ENCODE measurements at places on chromosomes 7 and 10.

DNA sequence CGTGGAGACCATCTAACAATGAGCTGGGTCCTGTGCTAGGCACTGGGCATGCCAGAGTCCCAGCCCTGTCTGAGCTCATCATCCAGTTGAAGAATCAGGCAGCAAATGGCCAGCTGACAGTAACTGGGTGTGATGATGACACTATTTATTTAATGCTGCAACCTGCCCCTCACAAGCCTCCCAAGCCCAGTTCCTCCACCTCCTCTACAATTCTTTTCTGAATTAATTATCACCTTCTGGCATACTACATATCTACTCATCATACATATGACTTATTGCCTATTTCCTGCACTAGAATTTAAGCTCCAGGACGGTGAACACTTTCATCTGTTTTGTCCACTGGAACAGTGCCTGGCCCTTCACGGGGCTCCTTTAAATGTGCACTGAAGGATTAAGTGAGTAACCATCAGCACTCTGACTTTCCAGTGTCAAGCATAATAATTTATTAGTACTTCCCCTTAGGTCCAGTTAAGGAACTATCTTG lies 96.7 kb upstream of the LAMB4 start:
- DNase-seq: peak; percentile 35

DNA sequence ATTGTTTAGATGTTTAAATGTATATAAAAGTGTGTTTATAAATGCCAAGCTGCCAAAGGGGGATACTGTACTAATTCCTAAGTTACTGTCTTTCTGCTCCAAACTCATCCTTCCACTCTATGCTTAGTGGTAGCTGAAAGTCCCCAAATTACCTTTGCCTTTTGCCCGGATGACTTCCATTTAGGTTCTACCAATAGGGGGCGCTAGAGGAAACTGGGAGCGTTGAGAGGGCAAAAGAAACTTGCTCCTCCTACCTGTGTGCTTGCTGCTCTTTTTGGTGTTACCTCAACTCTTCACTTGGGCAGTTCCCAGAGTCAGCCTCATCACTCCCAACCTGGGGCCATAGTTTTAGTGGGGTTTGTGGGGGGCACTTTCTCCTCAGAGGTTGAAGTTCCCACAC lies 5.9 kb upstream of the OR2A25 start:
- peak; percentile 47 for DNase-seq

GRCh38 chr10:34809796-34810195 lies 5.3 kb downstream of the PARD3 start:
- no peak for DNase-seq

DNA sequence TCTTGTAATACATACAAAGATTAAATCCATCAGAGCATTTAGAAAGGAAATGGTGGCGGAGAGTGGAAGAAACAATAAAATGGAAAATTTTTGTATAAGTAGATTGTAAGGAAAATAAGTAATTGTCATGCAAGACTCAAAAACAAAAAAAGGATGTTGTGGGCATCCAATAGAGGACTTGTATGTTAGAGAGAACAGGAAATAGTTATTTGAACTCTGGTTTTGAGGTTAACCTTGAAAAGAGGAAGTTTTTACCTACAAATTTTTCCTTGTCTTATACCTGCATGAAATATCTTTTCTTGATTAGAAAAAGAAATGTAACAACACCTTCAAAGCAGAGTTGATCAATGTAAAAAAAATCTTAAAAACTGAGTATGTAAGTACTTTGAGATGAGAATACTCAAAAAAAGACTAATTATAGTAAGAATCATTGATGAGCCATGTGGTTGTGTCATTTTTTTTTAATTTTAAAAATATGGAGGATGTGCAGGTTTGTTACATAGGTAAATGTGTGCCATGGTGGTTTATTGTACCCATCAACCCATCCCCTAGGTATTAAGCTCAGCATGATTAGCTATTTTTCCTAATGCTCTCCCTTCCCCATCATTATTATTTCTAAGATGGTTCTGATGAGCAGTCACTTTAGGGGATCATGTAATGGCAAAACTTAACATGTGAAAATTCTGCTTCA lies 11.9 kb downstream of the TMEM106B start:
- DNase-seq: no peak

- DNase-seq: no peak
Observed at GRCh38 chr7:134470864-134471263, 12.0 kb upstream of the AKR1B1 start.

- DNase-seq: no peak
Observed at GRCh38 chr7:6619961-6620360, 4.6 kb downstream of the ZNF853 start.

- DNase-seq: no peak
Observed at GRCh38 chr7:41033500-41033899, 669.4 kb downstream of the INHBA start.

- DNase-seq: no peak
Observed at GRCh38 chr7:26900251-26900650, 35.9 kb upstream of the SKAP2 start.

GRCh38 chr7:65938336-65938895 lies 43.6 kb downstream of the GUSB start:
- no peak for DNase-seq

- no peak for DNase-seq
Observed at GRCh38 chr10:80502621-80503583, 34.8 kb upstream of the SH2D4B start.

- peak; percentile 81 for DNase-seq
Observed at GRCh38 chr10:91389636-91390512, 20.3 kb upstream of the HECTD2 start.

DNA sequence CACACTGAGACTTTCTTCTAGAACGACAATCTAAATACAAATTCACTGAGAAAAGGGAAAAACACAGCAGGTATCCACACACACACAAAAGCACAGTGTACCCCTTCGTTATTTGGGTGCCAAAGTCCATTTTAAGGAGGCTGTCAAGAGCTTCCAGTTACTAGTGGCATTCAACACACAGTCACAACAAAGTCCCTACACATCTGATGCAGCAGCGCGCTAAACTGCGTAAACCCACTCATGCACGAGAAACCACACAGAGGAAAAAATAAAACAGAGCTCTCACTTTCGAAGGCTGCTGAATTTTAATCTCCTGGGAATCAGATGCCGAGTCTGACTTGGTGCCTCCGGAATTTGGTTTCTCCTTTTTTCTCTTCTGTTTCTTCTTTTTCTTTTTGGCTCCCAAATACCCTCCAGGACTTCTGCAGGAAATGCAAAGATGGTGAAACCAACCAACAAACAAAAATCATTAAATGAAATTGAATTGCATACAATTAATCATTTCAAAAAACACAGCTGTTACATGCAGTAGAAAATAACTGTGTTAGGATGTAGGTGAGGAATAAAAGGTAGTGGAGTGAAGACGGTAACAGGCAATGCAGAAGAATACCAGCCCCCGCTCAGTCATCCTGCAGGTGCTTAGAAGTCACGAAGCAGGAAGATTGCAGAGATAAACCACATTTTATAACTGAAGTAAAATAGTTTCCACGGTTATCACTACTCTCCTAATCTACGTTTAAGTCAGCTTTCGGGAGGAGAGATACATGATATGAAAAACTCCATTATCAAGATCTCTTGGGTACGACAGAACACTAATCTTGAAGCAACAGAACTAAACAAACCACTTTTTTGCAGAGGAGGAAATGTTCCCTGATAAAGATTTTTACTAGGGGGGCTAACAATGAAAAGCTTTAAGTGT lies 27.1 kb downstream of the NMT2 start:
- DNase-seq: peak; percentile 45

All from erythroblast (primary cell).